ENCODE measurements at places on chromosomes 3 and 15. TPM values are rescaled to one million over a fixed set of nuclear protein-coding genes. Genes with fewer than 3 reads are reported as not detected.

GRCh38 chr15:53808058-53808706 lies 48.7 kb upstream of the WDR72 start:
- DNase-seq, result no peak

GRCh38 chr3:8886546-8886945 lies 76.7 kb downstream of the RAD18 start:
- no peak for DNase-seq

GRCh38 chr3:171257251-171258203 lies 202.7 kb downstream of the TNIK start:
- DNase-seq, result no peak

DNA sequence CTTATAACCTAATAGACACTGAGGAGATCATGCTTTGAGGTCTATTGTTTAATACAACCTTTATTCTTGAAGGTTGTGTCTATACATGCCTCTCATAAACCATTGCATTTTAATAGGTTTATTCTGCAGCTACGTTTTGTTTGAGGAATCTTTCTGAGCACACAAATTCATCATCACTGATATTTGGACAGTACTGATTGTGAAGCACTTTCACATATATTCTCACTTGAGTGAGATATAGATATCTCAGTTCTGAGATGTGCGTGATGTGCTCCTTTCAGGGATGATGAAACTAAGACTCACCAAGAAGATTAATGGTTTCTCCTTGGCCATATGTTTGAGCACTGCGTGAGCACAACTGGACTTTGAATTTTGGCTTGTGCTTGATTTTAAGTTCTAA lies 374.4 kb downstream of the LPP start:
- DNase-seq, result no peak

Gene CYP1A2
- not detected for total RNA-seq

Gene AMT
- total RNA-seq, result 4.9 TPM

Gene CADM2
- total RNA-seq, result 0.14 TPM

- DNase-seq, result no peak
These were observed 3.6 kb downstream of the CRTAP start for GRCh38 chr3:33117461-33117860.

Gene CX3CR1
- not detected for total RNA-seq

- DNase-seq, result no peak
These were observed 36.4 kb downstream of the ZDHHC3 start for GRCh38 chr3:44939581-44940036.
